ENCODE measurements at places on chromosomes 2 and 18.

GRCh38 chr2:173588931-173589369 is 234.3 kb downstream of the CDCA7 start:
- DNase-seq, result no peak

DNA sequence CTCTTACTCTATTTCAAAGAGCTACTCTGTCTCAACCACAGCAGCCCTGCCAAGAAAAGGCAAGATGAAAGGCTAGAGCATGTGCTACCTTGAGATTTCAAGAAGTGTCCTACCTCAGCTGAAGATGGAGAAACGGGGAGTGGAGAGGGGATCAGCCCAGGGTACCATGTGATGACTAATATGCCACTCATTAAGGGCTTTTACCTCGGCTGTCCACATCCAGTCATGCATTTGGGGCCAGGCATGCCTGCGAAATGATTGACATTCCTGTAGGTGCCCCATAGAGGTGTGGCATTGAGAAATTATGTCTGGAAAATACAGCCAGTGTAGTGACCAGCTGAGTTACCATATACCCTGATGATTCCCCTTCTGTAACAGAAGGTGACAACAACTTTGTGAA is 96.1 kb downstream of the NRP2 start:
- DNase-seq, result no peak

GRCh38 chr2:220300806-220301205 is 673.4 kb downstream of the SLC4A3 start:
- no peak for DNase-seq

DNA sequence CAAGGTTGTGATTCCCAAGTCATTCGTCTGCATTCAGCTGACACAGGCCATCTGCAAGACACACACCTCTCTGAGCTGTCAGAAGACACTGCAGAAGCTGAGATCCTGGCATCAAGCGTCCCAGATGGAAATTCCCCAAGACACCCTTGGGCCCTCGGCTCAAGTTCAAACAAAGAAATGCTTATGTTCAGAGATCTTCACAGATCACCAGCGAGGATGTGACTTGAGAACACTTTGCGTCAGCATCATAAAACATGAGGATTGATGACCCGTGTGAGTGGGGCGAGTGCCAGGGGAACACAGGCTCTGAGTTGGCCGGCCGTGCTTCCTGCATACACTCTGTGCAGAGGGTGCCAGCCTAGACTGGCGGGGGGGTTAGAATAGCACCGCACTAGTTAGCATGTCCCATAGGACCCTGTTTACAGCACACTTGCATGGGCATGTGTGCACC is 36.8 kb downstream of the KCNIP3 start:
- peak; percentile 2 for DNase-seq

GRCh38 chr2:210198326-210198725 is 26.9 kb downstream of the ACADL start:
- DNase-seq, result no peak

- DNase-seq, result no peak
Observed at GRCh38 chr2:1494257-1494656, 81.0 kb downstream of the TPO start.

DNA sequence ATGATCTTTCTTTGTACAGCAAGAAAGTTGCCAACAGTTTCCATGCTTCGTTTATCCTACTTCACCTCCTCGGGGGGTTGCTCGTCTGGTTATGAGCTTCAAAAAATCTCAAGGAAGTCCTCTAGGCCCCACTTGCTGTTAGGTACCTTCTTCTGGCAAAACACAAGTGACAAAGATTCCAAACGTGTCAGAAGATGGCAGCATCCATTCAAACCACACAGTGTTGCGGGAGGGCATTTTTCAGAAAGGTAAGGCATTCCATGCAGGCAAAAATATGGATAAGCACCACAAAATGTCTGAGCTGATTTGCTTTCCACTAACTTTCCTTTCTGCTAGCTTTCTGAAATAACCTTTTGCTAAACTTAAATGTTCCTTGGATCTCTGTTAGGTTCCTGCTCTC is 13.2 kb upstream of the OR6B3 start:
- no peak for DNase-seq

DNA sequence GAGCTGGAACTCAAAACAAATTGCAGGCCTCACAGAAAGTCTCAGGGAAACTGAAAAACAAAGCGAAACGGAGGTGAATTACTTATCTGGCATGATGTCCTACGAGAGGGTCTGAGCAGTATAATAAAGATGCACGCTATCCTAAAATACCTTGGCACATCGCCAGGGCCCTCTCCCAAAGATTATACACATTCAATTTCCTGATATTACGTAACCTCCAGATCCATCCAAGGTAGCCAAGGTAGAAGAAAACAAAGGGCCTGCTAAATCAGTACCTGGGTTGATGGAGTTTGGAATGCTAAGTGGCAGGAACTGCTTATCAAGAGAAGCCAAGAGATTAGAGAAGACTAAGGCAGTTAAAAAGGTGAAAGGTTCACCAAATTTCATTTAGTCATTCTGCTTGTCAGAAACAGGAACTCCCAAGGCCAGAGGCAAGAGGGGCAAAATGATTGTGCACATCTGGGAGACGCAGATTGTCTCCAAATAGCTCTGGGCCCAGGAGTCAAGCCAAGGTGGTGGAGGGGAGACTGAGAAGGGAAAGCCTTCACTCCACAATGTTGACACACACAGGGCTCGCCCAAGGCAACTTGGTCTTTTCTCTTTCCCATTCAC is 236.8 kb upstream of the ATP5MC3 start:
- no peak for DNase-seq

DNA sequence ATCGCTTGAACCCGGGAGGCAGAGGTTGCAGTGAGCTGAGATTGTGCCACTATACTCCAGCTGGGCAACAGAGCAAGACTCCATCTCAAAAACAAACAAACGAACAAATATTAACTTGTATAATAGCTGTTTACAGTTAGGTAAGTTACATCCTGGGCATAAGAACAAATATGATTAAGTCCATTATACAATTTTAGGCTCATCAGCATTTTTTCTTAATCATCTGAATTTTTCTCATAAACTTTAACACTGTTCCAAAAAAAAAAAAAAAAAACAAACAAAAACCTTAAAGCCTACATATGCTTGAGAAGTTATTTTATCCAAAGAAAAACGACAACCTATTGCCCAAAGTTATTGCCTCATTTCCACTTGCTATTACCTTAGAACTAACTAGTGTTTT is 1042.5 kb downstream of the DPP10 start:
- DNase-seq, result no peak

GRCh38 chr2:143649226-143649740 is 520.1 kb downstream of the ARHGAP15 start:
- DNase-seq, result no peak

- no peak for DNase-seq
Observed at GRCh38 chr2:233056961-233057605, 3.1 kb upstream of the INPP5D start.

DNA sequence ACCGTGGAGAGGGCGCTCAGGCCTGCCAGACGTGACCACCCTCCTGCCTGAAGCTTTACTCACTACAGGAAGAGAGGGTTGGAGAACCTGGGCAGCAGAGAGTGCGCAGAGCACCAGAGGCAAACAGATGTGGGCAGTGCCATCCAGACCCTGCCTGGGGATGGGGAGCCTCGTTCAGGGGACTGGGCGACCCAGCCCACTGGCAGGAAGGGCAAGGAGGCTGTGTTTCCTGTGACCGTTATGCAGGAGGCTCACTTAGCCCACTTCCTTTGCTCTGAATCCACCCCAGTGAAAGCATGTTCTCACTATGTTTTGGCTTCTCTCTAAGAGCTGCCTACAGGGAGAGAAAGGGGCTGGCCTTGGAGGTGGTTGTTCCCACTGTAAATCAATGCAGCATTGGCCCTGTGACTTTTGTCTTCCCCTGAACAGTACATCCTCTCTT is 23.0 kb upstream of the ACKR3 start:
- no peak for DNase-seq

- DNase-seq, result no peak
Observed at GRCh38 chr2:29070526-29070925, 3.8 kb downstream of the PCARE start.

GRCh38 chr2:20103530-20103929 is 52.1 kb upstream of the LAPTM4A start:
- peak; percentile 38 for DNase-seq

GRCh38 chr2:231351648-231352047 is 43.9 kb upstream of the B3GNT7 start:
- DNase-seq, result no peak

- DNase-seq, result no peak
Observed at GRCh38 chr18:22856870-22857269, 76.3 kb upstream of the RBBP8 start.

- no peak for DNase-seq
Observed at GRCh38 chr2:55115761-55116597, 65.7 kb upstream of the RTN4 start.

DNA sequence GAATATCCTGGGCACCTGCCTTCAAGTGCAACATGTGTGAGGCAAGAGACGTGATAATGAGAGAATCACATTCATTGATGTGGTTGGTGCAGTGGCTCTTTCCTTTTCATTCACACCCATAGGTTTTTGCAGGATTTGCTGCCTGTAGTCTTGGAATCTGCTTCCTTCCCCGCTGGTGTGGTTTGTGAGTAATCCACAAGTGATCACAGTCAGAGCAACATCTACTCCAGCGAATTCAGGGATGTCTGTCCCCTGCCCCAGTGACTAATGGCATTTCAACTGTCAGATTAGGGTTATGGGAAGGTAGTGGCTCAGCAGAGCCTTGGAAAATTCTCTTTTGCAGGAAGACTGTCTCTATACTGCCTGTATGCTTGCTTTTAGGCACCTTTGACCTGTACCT is 225.5 kb upstream of the RBMS1 start:
- no peak for DNase-seq

GRCh38 chr2:238182362-238182761 is 21.1 kb downstream of the ILKAP start:
- DNase-seq, result peak; percentile 29

DNA sequence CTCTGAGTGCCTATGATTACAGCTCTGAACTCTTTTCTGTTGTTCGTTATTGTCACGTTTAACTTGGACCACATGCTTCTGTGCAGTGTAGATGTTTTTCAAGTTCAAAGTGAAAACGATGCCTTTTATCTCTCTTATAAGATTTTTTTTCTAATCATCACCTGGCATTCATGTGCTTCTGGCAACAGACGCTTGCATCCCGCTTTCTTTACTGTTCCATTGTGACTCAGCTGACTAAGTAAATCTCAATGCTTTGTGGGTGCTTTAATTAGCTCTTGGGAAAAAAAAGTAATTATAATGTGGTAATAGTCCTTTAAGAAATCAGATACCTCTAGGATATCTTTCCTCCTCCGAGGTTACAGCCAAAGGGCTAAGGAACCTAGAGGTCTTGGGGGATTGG is 31.2 kb upstream of the RMP24 start:
- DNase-seq, result no peak

DNA sequence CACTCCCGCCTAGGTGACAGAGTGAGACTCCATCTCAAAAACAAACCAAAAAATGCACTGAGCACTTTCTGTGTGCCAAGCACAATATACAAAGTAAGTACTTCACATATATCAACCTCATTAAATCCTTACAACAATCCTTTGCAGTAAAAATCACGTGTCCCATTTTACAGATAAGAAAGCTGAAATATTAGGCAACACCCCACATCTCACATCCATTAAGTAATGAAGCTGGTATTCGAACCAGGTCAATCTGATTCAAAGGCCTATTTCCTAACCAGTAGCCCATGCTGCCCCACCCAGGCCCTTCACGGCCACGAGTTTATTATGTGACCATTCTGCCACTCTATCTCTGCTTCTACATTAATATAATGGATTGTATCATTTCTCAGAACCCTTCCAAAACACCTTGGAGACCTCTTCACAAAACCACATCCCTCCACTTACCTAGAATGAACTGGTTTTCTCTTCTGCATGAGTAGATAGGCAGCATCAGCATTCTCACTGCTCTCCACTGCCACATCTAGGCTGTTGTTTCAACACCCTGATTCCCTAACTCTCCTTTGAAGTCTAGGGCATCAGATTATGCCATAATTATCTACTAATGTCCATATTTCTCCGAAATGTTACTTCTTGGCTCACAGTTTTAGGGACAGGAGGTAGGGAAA is 3.1 kb upstream of the EXOC6B start:
- no peak for DNase-seq

GRCh38 chr18:79870301-79871025 is 72.7 kb downstream of the KCNG2 start:
- DNase-seq, result no peak

- DNase-seq, result no peak
Observed at GRCh38 chr2:150468350-150468960, 19.0 kb downstream of the RND3 start.

- no peak for DNase-seq
Observed at GRCh38 chr2:224968051-224968450, 74.2 kb downstream of the DOCK10 start.

- DNase-seq, result peak; percentile 42
Observed at GRCh38 chr2:99489063-99489760, 605 bp downstream of the REV1 start.

- peak; percentile 8 for DNase-seq
Observed at GRCh38 chr18:12287684-12288402, 20.2 kb upstream of the TUBB6 start.

DNA sequence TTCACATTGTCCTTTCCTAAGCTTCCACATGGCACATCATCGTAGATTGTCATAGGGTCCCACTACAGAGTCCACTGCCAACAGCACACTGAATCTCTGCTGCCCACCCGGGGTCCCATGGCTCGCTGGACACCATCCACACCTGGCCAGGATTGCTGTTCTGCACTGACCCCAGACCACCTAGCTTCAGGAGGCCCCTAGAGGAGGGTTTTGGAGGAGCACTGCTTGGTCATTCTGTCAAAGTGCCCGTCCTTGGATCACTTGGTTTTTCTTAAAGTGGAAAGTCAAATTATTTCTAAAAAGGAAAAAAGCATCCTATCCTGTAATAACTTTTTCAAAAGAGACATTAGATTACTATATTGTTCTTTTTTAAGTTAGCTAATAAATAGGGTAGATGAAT is 59.0 kb downstream of the CHRNA1 start:
- DNase-seq, result no peak

GRCh38 chr2:115303-115702 is 69.0 kb upstream of the FAM110C start:
- DNase-seq, result no peak

GRCh38 chr2:25757906-25758305 is 84.5 kb upstream of the DTNB start:
- no peak for DNase-seq

DNA sequence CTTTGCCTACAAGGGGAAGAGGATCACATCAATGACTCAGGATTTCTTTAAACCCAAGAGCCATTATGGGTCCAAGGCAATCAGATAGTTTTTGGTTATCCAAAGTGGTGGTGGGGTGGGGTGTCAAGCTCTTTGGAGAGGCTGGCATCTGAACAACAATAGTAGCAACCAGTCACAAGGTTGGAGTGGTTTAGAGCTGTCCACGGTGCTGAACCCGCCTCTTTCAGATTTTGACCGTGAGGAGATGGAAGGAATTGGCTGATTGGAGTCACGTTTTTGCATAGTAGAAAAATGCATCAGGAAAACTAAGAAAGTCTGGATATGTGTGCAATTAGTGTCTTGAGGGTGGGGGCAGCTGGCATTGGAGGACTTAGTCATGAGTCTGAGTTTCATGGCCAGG is 159.9 kb downstream of the LOXHD1 start:
- no peak for DNase-seq
